Activated CD4-positive, alpha-beta T cell treated with anti-CD3 and anti-CD28 coated beads, Interleukin-2, amount 50 U/mL, for 24 hours (primary cell): ENCODE measurements at places on chromosomes 7 and 10.

DNA sequence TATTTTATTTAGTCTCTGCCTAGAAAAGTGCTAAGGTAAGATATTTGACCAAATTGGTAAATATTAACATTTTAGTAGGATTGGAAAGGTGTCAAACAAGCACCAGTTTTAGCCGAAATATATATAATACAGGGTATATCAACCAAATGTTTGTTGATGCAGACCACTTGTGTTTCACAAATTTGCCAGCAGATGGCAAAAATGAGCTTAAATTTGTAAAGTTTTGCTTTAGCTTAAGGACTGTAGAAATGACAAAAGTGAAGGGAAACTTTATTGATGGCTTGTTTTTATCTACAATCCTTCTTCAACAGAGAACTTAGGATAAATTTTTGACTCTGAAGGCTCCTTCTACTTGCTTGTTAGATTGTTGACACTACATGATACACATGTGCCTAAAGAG, 4.8 kb upstream of the POLR1F start:
- DNase-seq = no peak

- DNase-seq = no peak
Observed at GRCh38 chr7:139049111-139049510, 13.3 kb upstream of the ZC3HAV1L start.

DNA sequence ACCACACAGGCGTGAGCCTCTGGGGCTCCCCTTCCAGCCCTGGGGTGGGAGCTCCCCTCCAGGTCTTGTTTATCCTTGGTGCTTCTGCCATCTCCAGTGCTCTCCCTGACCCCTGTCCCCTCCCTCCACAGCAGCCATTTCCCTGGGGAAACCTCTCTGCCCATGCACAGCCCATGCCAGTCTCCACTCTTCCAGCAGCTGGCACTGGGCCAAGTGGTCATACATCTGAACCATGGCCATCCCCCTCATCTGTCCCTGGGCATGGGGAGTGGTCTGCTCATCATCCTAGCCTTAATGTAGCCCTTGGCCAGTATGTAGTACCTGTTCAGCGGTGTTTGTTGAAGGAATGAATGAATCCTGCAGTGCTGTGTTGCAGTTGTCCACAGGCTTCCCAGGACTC, 172.4 kb upstream of the ZNF32 start:
- DNase-seq = no peak

DNA sequence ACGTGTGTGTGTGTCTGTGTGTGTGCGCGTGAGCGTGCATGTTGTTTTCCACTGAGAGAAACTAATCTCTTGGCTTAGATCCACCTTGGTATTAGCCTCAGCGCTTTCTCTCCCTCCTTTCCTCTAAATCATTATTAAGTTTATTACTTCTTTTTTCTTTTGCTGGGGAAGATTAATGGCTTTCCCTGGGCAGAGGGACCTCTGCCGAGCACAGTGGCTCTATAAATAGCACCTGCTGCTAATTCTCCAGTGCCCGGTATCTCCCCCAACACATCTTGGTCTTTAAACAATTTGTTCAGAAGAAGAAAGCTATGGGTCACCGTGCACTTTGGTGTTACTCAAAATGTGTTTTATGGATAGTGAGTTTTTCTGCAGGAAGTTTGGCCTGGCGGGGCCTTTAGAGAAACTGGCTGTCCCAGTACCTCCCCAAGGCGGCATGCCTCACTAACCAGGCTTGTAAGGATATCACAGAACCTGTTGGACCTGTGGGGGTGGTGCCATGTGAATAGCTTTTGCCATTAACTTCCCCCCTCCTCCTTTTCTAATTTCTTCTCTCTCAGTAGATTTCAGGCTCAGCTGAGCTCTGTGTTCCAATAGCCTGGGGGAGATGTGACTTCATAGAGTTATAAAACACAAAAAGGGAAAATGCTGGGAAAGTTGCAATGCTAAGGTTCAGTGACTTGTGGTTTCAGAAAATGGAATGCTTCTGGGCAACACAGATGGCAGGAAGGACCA, 70.1 kb upstream of the RAB11FIP2 start:
- no peak for DNase-seq

DNA sequence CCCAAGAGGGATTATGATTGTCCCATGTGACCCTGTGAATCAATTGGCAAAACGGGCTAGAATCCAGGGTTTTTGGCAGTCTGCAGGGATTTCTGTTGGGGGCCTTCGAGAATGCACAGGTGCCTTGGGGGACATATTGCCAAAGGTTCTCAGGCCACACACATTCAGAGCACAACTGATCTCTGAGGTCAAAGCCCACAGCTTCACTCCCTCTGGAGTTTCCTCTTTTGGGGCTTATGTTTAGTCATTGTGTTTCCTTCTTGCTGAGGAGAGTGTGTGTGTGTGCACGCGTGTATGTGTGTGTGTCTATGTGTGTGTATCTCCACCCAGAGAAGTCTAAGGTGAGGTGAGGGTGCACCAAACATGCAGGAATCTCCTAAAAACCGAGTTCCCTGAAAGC, 8.8 kb downstream of the PPIF start:
- DNase-seq = no peak

DNA sequence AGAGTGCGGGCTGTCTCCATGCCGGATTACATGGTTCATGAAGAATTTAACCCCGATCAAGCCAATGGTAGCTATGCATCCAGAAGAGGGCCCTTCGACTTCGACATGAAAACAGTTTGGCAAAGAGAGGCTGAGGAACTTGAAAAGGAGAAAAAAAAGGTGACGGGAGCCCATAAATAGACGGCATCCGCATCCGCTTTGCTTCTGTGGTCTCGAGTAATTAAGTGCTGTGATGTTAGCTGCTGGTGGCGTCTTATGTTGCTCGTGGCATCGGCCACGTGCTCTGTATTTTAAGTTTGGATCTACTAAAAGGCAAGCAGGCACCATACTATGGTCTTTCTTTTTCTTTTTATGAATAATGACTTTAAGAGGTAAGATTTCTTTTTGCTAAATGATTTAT, 11.1 kb downstream of the C7orf57 start:
- DNase-seq = no peak

DNA sequence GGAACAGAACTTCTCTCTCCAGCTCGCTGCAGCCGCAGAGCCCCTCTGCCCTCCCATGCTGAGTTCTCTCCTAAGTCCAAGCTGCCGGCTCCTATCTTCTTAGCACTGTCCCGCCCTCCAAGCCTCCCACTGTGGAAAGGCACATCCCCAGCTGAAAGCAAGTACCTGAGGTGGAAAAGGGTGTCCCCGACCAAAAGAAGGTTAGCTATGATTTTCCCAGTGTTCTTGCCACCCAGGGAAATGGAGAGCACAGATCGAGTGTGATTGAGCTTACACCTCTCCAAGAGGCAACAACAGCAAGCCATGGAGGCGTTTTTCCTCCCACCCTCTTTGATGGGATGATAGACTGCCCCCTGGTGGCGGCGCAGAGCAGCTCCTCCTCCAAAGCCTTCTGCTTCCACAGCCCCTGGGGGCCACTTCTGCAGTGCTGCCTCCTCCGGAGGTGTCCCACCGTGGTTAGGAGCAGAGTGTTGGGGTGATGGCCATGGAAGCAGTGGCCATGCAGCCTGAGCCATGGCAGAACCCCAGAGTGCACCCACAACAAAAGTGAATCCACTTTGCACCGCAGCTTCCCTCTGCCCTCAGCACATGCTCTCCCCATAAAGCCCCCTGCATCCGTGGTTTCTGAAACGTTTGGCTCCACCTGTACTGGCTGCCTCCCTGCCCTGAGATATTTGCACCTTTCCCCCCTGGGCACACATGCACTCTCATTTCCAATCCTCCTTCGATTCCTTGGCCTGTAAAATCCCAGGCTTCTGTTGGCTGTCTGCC, 143.1 kb upstream of the STK17A start:
- peak; percentile 45 for DNase-seq

- no peak for DNase-seq
Observed at GRCh38 chr7:42414941-42415505, 178.0 kb upstream of the GLI3 start.

- DNase-seq = no peak
Observed at GRCh38 chr10:79031723-79032122, 37.0 kb upstream of the ZMIZ1 start.

DNA sequence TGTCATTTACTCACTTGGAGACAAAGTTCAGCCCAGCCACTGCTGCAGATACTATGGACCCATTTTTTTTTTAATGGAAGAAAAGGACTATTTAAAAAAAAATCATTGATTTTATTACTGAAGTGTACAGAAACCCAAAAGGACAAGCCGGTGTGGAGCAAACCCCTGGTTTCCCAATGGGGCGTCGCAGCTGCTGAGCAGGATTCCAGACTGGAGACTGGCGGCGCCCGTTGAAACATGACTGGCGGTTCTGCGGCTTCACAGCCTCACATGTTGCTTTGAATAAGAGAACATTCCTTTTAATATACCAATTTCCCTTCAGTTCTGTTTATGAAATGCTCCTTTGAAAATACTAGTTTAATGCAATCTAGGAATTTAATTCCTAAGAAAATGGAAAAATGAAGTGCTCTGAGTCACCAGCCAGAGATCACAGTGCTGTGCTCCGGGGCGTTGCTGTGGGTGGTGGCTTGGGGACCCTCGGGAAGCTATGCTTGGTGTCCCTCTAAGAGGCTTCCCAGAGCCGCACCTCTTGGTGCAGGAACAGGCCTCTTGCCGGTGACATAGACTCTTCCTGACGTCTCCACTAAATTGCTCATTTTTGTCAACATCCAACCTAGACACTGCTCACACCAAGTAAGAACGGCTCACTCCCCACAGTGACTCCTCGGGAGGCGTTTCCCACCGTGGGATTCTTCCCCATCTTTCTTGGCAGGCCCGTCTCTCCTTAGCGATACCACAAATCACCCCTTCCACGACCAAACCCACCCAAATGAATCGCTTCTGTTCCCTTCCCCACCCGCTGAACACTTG, 12.0 kb upstream of the VIPR2 start:
- DNase-seq = no peak

DNA sequence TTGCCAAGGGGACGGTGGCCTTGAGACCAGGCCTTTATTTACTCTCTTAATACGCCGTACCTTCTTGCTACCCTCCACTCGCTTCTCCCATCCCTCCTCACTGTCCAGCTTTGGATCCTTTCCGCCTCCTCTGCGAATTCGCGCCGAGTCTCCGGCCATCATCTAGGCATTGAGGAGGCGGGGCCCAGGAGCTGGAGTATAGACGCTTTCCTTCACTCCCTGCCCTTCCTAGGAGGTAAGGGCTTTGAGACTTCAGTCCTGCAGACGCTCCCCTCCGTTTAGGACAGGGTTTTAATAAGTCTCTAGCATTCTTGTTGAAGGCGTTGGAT, 538 bp downstream of the TFAM start:
- no peak for DNase-seq

- DNase-seq = peak; percentile 77
Observed at GRCh38 chr7:23373151-23374004, 74.2 kb downstream of the MALSU1 start.

GRCh38 chr7:1011297-1012003, 28.5 kb downstream of the CYP2W1 start:
- no peak for DNase-seq

DNA sequence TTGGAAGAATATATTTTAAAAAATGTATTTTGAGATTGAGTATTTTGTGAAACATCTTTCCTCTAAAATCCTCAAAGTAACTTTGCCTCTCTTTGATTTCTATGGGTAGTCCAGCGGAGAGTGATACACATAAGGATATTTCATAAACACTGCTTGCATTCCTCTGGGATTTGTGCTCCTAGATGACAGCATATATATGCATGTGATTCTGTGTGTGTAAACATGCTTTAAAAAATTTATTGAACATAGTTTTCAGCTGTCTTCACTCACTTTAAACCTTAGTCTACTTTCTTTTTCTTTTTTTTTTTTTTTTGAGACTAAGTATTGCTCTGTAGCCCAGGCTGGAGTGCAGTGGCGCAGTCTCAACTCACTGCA, 84.6 kb downstream of the KAT6B start:
- no peak for DNase-seq

DNA sequence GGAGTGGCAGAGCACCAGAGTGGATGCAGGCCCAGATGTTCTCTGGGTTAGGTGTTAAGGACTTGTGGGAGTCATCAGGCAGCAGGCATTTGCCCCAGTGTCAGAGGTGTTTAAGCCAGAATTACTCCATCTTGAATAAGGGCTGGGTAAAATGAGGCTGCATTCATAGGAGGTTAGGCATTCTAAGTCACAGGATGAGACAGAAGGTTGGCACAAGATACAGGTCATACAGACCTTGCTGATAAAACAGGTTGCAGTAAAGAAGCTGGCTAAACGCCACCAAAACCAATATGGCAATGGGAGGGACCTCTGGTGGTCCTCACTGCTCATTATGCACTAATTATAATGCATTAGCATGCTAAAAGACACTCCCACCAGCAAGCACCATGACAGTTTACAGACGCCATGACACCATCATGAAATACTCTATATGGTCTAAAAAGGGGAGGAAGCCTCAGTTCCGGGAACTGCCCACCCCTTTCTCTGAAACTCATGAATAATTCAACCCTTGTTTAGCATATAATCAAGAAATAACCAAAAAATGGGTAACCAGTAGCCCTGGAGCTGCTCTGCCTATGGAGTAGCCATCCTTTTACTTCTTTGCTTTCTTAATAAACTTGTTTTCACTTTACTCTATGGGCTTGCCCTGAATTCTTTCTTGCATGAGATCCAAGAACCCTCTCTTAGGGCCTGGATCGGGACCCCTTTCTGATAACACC, 882 bp upstream of the LRRC61 start:
- peak; percentile 49 for DNase-seq

GRCh38 chr7:24713039-24713793, 44.0 kb downstream of the GSDME start:
- no peak for DNase-seq

DNA sequence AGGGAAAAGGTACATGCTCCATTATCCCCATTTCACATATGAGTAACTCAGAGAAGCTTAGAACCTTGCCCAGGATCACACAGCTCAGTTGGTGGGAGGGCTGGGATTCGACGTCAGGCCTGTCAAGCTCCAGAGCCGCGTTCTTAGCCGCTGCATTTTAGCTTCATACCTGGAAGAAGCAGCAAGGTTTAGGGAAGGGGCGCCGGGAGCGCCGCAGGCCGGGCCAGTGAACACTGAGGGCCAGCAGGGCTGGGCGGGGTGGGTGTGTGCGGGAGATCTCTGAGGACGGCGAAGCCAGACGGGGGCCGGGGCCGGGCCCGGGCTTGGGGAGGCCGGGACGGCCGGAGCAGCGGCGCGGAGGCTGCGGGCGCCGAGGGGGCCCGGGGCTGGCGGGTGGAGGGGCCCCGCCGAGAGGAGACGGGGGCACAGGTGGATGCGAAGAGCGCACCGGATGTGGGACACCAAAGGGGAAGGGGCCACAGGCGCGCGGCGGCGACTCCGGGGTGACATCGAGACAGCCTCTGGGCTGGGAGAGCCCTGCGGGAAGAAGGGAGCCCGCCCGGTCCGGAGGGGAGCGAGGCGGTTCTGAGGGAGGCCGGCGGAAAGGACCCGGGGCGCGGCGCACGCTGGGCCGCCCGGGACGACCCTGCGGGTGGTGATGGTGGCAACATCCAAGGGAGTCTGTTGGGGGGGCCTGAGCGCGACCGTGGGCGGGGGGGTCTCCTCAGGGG, 498 bp downstream of the NDST2 start:
- DNase-seq = no peak

DNA sequence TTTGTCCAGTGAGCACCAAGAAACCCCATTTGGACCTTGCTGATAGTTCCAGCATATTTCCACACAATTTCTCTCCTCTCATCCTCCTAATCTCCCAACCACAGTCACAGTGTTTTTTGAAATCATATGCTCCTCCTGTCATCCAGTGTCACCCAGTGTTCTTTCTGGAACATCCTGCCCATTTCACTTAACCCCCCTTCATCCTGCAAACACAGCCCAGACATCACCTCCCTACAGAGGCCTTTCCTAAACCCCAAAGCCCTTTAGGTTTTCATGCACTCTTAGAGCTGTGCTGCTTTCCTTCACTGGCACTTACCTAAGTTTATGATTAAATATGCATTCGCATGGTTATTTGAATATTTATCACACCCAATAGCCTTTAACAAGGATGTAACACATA, 1158.0 kb upstream of the C7orf33 start:
- DNase-seq = no peak
